COR-L47 (cell line): ENCODE measurements at places on chromosomes 1 and 21.

DNA sequence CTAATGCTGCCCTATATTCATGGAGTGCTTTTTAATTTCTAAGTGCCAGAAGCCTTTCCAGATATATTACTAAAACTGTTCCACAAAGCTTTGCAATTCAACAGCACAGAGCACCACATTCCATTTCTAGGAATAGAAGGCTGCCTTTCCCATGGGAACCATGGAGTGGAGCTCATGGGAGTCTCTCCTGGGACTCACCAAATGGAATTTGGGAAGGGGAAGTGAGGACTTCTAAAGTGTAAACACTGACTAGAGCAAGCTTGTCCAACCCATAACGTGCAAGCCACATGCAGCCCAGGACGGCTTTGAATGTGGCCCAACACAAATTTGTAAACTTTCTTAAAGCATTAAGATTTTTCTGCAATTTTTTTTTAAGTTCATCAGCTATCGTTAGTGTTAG is 190.4 kb upstream of the TNR start:
- no peak for DNase-seq

GRCh38 chr21:35932232-35932911 is 128.0 kb downstream of the SETD4 start:
- peak; percentile 33 for DNase-seq

DNA sequence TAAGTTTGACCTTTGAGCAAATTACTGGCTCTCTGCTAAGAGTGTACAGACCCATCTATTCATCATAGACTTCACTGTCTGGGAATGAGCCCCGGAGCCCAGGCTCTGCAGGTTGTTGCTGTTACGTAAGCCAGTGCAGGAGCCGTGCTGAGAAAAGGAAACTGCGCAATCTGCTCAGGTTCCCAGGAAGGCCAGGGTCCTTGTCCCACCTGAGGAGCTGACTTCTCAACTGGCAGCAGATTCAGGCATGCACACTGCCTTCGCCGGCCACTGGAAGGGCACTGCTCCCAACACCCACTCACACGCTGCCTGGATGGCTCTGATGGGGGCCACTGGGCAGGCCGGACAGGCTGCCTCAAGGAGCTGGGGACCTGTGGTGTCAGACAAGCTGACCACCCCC is 19.5 kb downstream of the RCAN1 start:
- no peak for DNase-seq

DNA sequence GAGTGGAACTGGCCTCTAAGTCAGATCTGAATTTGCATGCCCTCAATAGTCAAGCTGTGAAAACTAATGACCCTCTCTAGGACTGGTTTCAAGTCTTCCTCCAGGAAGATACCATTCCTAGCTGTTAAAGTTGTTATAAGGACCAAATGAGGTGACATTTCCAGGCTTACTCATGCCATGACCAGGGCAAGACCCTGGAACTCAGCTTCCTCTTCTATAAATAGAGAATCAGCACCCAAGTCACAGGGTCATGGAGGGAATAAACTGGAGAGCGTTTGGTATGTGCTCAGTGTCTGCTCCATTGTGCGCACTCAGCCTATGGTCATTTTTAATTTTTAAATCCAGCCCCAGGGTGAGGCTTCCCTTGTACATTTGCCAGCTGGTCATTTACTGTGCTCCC is 2.5 kb downstream of the S100A9 start:
- no peak for DNase-seq

DNA sequence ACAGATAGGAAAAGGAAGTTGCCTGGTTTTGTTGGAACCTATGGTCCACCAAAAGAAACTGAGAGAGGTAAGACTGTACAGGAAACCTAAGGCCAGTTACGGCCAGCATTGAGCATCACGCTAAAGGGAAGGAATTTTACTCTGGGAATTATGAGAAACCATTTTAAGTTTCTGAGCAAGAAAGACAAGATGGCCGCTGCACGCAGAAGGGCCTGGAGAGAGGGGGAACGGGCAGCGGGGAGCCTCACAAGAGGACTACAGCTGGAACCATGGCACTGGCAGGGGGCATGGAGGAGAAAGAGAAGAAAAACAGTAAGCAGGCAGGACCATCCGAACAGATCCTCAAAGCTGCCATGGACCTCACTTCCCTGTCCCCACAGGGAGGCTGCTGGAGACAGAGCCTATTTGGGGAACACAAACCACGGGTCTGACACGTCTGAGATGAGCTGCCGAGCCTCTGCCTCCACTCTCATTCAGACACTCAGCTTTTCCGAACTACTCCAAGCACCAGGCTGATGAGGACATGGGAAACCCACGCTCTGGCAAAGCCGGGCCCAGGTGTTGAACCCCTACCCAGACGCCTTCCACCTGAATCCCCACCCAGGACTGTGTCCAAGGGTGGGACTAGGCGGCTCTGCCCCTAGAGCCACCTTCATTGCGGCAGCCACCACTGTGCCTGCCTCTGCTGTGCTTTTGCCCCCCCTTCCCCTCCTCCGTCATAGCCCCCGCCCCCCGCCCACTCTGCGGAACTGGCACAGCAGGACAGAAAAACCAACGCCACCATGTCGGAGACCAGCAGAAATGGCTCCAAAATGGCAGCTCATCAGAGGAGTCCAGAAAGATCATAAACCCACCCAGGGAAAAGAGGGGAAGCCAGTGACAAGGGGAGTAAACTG is 69.0 kb downstream of the CD46 start:
- DNase-seq, result no peak

GRCh38 chr1:207318072-207318619 is 3.3 kb upstream of the CD55 start:
- no peak for DNase-seq

GRCh38 chr1:184068354-184068753 is 16.8 kb downstream of the TSEN15 start:
- no peak for DNase-seq

DNA sequence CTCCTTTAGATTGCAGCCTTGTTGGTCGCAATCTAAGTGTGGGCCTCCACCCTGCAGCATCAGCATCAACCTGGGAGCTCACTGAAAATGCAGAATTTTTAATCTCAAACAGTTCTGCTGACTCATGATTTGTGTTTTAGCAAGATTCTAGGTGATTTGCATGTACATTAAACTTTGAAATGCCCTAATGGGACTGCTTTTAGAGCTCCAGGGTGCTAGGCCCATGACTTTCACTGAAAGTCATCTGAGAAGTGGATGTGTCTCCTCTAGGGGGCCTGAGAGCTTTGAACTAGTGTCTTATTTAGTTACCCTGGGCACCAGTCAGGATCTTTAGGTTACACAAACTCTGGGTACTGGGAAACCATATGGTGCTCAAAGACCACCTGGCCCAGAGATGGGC is 9.0 kb downstream of the TRIM67 start:
- DNase-seq, result no peak

GRCh38 chr1:154352581-154353459 is 27.5 kb downstream of the ATP8B2 start:
- DNase-seq, result no peak

DNA sequence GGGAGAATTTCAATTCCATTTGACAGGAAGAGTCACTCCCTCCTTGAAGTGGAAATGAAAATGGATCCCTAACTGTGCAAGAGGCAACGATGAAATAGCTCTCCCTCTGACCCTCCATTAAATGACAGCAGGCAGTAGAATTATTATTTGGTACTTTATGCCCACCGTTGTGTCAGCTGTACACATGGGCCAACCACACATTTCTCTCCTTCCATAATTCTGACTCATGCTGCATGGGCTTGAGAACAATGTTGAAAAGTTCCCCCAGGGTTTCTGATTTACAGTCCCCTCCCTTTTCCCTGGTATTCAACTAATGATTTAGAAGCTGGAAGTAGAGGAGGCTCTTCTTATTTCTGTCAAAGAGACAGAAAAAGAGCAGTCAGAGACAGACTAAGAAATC is 103.5 kb downstream of the RGS7 start:
- no peak for DNase-seq

- no peak for DNase-seq
Observed at GRCh38 chr1:196690582-196690981, 38.7 kb downstream of the CFH start.

DNA sequence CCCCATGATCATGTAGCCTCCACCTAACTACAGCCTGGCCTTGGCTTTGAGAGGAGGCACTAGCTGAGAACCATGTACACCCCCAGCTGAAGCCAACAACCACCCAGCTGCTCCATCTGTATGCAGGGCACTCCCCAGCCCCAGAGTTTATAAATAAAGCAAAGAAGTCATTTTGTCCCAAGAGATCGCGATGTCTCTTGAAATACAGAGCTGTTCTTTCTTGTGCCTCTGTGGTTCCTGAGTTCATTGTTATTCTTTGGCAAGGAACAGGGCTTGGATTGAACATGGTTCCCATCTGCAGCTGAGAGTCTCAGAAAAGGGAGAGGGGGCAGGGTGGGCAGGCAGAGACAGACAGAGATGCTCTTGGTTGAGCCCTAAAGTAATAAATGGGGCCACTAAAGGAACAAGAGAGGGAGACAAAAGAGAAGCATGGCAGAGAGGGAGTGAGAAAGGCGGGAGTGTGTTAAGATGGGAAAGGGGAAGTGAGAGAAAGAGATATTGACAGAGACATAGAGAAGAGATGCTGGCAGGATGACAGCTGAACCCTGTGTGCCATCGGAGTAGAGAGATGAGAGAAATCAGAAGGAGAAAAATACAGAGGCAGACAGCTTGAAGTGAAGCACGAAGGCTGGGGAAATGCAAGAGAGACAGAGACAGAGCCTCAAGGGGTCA is 63.3 kb downstream of the TNR start:
- no peak for DNase-seq

GRCh38 chr1:10561955-10562354 is 87.2 kb downstream of the PEX14 start:
- no peak for DNase-seq

DNA sequence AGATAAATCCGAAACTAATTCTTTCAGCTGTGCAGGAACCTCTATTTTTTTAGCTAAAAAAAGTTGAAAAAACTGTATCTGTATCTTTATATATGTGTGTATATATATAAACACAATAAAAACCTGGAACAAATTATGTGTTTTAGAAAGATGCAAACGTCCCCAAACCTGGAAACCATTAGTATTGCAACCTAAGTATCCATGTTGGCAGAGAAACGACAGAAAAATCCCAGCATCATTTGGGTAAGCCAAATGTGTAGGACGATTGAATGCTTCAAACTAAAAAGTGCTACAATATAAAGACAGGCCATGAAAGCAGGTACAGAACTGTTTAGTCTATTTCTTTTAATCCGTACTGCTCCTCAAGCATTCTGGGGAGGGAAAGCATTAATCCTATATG is 87.9 kb downstream of the AHCTF1 start:
- DNase-seq, result no peak

- no peak for DNase-seq
Observed at GRCh38 chr21:45962531-45963231, 18.9 kb upstream of the COL6A1 start.

- DNase-seq, result no peak
Observed at GRCh38 chr1:203627398-203627797, 766 bp downstream of the ATP2B4 start.

DNA sequence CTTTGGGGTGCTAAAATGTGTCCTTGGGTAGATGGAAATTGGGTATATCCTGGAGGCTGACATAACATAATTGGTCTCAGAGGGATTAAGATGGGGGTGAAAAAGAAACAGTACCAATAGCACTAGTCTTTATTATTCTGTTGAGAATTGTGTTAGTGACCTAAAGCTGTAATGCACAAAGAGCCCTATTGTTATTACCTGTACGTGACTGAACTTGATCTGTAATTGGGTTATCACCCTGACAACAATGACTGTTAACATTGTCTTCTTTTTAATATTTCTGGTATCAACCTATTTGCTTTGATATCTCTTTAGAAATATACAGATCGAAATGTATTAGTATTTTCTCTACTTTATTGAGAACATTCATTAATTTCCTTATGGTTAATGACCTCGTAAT is 147.6 kb downstream of the NEK7 start:
- no peak for DNase-seq

- DNase-seq, result peak; percentile 90
Observed at GRCh38 chr1:115437196-115437595, 99.1 kb upstream of the NGF start.

DNA sequence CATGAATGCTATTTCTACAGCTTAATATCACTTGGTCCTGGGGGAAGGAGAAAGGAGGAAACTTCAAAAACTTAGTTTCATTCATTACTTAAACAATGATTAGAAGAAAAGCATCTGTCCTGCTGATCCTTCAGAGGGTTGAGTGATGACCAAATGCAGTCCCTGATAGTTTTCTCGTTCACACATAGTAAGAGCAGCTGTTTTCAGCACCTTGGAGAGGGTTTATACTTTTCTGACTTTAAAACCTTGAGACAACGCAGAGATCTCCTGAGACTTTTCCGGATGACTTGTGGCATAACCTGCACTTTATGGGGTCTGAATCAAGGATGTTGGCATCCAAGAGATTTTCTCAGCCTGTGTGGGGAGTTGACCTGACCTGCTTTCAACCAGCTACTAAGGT is 94.0 kb upstream of the KCND3 start:
- DNase-seq, result no peak

GRCh38 chr1:8863794-8864233 is 14.7 kb downstream of the ENO1 start:
- DNase-seq, result no peak

DNA sequence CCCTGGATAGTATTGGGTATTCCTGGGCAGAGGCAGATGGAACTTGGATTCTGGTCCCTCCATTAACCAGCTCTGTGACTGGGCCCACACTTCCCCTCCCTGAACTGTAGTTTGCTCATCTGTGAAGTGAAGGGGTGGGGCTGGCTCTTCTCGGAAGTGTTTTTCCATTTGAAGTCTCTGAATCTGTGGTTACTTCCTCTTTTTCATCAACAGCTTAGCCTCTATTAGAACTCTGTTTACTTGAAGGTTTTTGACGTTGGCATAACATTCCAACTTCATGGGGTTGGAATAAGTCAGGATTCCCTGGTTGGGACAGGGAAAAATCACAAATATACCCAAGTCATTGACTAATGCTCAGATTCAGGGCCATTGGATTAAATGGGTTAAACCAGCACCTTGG is 3.6 kb downstream of the KIAA0040 start:
- no peak for DNase-seq

GRCh38 chr1:45334308-45335245 is 5.4 kb upstream of the TOE1 start:
- no peak for DNase-seq

- no peak for DNase-seq
Observed at GRCh38 chr1:62573675-62574074, 23.6 kb upstream of the ANGPTL3 start.

- no peak for DNase-seq
Observed at GRCh38 chr1:167443757-167444156, 74.6 kb downstream of the CD247 start.

- no peak for DNase-seq
Observed at GRCh38 chr1:34750610-34751009, 4.2 kb upstream of the GJB5 start.
